NB4 (cell line): ENCODE measurements at places on chromosomes 6 and 20.

DNA sequence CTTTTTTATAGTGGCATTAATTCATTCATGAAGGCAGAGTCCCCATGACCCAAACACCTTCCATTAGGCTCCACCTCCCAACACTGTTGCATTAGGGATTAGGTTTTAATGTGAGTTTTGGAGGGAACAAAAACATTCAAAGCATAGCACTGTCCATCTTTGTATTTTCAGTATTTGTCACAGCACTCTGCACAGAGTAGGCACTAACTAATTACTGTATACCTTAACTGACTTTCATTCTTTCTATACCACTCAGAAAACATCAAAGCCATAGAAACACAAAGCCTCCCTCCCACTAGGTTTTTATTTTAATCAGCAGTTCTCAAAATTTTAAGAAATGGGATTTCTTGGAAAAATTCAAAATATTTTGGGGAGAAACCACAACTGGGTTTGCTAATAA lies 21.8 kb upstream of the AHI1 start:
- DNase-seq = no peak

- no peak for DNase-seq
These were observed 66.7 kb downstream of the LRRC1 start for GRCh38 chr6:53861518-53861917.

DNA sequence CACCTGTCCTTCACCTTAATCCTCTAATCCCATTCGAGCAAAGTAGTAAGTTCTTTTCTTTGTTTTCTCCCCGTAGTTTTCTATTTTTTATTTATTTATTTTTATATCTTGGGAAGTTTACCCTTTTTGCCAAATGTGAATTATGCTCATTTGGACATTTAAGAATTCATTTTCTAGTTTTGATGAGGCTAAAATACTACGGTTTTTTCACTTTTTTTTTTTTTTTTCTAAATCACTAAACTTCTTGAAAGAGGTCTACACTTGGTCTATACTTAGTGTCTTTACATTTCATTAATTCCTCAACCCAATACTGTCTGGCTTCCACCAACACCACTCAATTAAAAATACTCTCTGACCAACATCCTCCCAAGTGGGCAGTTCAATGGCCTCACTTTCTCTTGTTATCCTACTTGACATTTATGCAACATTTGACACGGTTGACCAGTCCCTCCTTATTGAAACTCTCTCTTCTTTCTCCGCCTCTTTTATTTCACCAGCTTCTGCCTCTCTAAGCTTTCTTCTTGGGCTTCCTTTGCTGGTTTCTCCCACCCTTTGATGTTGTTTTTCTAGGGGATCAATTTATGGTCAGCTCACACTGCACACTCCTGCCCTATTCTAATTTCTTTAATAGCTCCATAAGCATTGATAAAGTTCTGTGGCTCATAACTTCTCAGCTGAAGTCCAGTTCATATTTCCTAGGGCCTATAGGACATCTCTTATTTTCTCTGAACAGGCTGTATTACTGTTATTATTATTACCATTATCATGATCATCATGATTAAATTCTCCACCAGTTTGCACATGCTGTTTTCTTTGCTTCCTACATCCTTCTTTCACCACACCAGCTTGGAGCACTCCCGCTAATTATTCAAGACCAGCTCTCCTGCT lies 72.6 kb upstream of the CITED2 start:
- no peak for DNase-seq

DNA sequence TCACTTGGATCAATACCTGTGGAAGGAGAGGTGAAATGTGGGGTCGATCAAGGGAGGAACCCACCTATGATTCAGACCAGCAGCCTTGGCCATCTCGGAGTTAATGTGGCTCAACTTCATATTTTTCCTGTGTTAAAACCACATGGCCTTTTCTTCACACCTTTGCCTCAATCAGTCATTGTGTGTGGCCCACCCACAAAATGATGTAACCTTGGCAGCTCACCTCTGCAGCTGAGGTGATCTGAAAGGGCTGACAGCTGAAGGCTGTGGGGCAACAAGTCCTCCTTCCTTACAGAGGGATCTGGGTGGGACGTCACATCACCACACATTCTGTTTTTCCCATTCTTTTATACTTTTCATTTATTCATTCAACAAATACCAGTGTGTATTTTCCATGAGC lies 357.1 kb upstream of the HSF2 start:
- no peak for DNase-seq

GRCh38 chr20:7935027-7935551 lies 5.2 kb downstream of the HAO1 start:
- peak; percentile 12 for DNase-seq

DNA sequence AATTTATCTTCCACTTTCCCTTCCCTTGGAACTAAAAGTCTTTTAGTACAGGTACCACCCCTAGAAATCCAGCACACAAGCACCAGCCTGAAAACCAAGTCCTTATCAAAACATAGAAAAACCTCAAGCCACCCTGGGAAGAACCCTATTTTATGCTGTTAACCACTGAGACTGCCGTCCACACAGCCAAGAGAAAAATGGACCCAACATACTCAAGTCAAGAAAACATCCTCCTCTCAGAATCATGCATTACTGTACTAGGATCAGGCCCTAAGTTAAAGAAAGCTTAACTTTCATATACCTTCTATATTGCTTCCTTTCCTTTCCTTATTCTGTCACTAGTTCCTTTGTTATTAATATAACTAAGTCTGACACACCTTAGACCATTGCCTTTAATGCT lies 16.9 kb upstream of the GOPC start:
- DNase-seq = no peak

- DNase-seq = no peak
These were observed 70.9 kb upstream of the HLA-E start for GRCh38 chr6:30418448-30418847.

- peak; percentile 40 for DNase-seq
These were observed 46.2 kb downstream of the PREX1 start for GRCh38 chr20:48781634-48782033.

GRCh38 chr6:167669870-167670802 lies 156.6 kb upstream of the AFDN start:
- DNase-seq = no peak

GRCh38 chr6:21593927-21594415 lies 420 bp downstream of the SOX4 start:
- DNase-seq = peak; percentile 78

DNA sequence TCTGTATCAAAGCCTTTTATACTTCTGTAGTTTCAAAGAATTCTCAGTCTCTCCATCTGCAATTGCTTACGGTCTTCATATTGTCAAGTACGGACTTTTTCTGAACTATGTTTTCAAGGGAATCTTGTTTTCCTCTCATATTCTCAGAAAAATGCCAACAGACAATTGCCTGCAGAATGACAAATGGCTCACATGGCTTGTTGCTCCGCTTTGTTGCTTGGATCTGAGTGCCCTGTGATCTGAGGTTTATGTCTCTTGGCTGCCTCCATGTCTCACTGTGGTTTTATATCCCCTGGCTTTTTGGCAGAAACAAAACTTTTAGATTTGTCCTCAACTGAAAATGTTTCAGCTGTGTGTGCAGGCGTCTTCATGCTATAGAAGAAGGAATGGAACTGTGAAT lies 285.4 kb upstream of the CHD6 start:
- no peak for DNase-seq

DNA sequence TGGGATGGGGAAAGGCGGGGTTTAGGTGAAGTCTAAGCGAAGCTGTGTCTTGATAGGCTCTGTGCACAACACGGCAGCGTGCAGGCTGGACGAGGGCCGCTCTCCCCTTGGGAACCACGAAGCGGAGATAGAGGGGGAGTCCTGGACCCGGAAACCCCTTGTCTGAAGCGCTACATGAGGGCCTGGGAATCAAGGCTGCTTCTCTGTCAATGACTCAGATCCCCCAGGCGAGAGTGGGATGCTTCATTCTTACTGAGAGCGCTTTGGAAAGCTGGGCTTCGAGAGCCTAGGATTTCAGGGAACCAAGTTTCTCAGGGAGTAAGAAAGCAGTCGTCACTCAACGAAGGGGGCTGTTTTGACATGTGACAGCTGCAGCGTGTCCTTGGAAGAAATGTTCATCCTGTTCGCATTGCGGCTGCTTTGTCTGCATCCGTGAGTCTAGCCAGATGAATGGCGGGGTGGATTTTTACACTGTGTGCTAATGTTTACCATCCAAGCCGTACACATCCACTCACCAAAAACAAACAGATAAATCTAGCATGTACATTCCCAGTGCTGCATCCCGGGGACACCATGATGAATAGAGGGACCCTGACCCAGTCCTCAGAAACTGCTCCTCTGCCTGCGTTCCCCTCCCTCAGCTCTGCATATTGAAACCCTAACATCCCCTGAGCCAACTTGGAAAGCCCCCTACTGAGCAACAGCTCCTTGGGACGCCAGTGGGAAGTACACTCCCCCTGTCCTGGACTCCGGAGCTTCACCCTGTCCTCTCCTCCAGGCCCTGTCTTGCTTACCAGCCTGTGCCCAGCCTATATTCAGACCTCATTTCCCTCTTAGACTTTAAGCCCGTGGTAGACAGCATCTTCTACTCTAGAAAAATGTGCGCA lies 24.5 kb upstream of the RTF2 start:
- DNase-seq = no peak

DNA sequence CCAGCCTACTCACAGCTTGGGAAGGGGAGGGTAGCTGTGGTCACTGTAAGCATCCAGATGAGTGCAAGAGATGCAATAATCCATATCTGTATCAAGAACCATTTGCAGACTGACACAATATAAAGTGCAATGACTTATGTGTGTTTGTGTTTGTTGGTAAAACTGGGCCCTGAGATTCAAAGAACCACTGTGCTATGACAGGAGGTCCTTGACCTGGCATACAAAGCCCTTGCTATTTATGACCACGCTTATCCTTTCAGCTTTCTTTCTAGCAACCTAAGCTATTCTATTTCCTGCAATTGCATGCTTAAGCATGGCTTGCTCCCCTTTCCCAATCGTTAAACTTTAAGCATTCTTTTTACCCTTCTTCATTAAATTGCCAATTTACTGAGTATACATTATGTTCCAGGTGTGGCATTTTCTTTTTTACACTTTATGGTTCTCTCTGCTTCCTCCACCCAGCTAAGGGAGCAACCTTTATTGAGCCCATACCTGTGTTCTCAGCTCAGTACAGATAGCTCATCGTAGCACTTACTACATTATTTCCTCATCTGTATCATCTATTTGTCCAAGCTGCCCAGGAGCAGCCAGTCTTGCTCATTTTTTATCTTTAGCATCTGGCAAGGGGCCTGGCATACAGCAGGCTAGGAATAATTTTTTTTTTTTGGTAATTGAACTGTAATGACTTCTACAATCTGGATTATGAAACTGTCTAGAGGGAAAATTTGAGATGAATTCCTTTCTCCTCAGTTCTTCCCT lies 3.5 kb downstream of the MCUR1 start:
- no peak for DNase-seq

DNA sequence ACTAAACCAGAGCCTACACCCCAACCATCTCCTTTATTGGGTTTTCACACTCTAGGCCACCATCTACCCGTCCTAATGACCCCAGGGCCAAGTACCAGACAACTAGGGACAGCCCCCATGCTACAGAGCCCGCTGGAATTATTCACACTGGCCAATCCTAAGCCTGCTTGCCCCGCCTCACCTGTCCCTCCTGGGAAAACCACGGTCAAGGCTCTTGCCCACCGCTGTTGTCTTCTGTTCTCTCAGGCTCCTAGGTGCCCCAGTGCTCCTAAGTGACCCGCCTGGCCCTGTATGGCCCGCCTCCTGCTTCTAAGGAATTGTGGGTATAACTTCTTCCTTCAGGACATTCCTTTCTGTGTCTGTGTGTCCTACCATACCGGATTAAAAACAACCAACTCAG lies 453.4 kb downstream of the CD83 start:
- no peak for DNase-seq

DNA sequence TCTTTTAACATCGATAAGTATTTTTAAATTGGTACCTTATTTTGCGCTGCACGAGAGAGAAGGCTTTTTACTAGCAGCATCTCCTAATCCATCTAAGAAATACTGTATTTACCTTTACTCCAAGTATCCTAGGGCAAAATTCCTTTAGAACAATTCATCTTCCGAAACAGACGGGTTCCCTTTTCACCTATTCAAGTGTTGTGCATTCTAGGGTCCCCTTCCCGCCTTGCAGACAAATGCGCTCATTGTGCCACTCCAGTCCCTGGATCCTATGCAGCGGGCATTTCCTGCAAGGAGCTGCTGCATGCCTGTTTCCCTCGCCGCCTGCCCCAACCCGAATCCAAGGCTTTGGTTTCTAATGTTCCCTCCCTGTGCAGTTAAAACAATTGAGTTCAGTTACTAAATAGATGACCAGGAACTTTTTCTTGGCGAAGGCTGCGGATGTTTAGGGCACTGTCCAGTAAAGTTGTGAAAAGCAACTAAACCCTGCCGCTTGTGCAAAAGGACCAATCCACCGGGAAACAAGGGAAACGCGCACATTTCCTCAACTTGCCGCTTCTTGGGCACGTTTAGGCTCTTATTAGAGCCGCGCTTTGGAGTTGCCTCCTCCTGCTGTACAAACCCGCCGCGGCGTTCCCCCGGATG lies 556 bp upstream of the SCAF8 start:
- no peak for DNase-seq

- DNase-seq = no peak
These were observed 140.3 kb downstream of the CEP57L1 start for GRCh38 chr6:109235481-109236038.

GRCh38 chr20:9769954-9770353 lies 68.9 kb downstream of the PAK5 start:
- no peak for DNase-seq

DNA sequence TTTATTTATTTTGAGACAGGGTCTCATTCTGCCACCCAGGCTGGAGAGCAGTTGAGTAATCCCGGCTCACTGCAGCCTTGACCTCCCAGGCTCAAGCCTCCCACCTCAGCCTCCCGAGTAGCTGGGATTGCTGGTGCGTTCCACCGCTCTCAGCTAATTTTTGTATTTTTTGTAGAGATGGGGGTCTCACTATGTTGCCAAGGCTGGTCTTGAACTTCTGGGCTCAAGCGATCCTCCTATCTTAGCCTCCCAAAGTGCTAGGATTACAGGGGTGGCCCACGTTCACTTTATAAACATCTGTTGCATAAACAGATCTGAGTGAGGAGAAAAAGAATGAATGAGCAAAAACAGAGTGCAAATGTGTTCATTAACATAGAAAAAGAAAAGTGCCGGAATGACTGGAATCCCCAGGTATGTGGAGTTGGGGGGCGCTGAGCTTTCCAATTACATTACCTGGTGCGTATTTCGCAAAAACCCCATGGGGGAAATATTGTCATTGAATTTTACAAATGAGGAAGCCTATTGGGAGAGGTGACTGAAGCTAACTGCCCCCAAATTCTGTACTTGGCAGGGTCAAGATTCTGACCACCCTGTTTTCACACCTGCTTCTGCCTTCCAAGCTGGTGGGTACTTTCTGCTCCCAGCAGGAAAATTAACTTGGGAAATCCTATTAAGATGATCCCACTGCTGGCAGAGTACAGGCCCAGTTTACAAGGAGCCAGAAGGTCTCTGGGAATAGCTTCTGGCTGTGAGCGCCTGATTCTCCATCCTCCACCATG lies 207.7 kb upstream of the JARID2 start:
- DNase-seq = no peak

GRCh38 chr20:32780278-32780677 lies 18.1 kb downstream of the DNMT3B start:
- DNase-seq = no peak

- no peak for DNase-seq
These were observed 252.5 kb downstream of the TBX18 start for GRCh38 chr6:84511929-84512328.

GRCh38 chr6:74256381-74256780 lies 560.4 kb downstream of the CD109 start:
- no peak for DNase-seq
